ENCODE measurements at places on chromosomes 5 and 9. TPM values are rescaled to one million over a fixed set of nuclear protein-coding genes. Genes with fewer than 3 reads are reported as not detected.

CYLC2 gene
- not detected for total RNA-seq

CCL19 gene
- not detected for total RNA-seq

FIBCD1 gene
- total RNA-seq: not detected

JADE2 gene
- total RNA-seq: 24.7 TPM

GABRB2 gene
- not detected for total RNA-seq

RNF208 gene
- total RNA-seq: 0.76 TPM

AGXT2 gene
- total RNA-seq: not detected

ANXA6 gene
- total RNA-seq: 329 TPM

SNX24 gene
- 15.9 TPM for total RNA-seq

ECM2 gene
- not detected for total RNA-seq

AK6 gene
- 18.1 TPM for total RNA-seq

NMUR2 gene
- total RNA-seq: 0.87 TPM

UGCG gene
- 69.2 TPM for total RNA-seq

PCDHGA5 gene
- total RNA-seq: 2.1 TPM
